ENCODE measurements at places on chromosomes 5 and 9.

GRCh38 chr5:152477536-152477935, 72.5 kb upstream of the NMUR2 start:
- no peak for DNase-seq

DNA sequence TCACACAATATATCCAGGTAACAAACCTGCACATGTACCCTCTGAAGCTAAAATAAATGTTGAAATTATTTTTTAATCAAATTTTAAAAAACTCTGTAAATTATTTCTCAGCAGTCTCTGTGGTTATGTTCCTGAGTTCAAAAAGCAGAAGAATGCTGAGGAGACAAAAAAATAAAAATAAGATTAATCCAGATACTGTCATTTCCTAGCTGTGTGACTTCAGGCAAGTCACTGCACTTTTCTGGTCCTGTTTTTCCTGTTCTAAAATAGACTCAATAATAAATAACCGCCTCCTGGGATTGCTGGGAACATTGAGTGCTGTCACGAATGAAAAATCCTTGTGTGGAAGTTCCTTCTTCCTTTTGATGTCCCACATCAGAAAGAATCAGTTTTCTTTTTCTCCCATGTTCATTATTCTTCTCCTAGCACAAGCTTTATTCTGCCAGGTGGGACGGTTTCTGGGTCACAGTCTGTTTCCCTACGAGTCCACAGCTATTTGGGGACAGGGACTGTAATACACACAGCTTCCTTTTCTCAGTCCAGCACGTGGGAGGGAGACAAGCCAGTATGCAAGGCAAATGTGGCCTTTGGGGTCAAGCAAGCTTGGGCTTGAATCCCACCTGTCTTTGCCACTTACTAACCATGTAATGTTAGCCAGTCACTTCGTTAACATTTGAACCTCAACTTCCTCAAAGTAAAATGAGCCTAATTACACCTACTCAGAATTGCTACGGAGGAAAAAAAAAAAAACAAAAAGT, 156.9 kb downstream of the TRIM32 start:
- no peak for DNase-seq

DNA sequence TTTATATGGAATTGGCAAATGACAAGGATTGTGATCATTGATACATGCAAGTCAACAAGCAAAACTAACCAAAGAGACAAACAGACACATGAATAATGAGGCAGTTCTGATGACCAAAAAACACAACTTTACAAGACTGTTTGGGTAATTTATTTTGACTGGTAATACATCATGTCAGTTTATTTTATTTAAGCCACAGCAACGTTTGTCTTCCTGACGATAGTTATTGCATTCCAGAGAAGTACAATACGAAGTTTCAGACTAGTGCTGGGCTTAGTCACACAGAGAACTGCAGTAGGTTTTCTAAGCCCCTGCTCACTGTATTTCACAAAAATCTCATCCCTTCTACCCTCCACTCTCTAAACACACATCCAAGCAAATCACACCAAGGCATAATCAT, 514.2 kb downstream of the RAB3C start:
- no peak for DNase-seq

DNA sequence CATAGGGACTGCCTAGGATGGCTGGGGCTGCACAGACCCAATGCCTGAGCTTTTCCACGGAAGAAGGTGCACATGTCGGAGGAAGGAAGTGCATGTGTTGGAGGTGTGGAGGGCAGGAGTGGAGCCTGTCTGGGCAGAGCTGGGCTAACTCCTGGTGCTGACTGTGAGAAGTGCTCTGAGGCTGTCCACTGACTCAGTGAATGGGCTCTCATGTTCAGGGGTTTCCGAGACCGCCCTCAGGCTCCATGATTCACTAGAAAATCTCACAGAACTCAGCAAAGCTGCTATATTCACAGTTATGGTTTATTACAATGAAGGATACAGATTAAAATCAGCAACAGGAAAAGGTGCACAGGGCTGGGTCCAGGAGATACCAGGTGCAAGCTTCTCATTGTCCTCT, 37.2 kb downstream of the NTNG2 start:
- no peak for DNase-seq

DNA sequence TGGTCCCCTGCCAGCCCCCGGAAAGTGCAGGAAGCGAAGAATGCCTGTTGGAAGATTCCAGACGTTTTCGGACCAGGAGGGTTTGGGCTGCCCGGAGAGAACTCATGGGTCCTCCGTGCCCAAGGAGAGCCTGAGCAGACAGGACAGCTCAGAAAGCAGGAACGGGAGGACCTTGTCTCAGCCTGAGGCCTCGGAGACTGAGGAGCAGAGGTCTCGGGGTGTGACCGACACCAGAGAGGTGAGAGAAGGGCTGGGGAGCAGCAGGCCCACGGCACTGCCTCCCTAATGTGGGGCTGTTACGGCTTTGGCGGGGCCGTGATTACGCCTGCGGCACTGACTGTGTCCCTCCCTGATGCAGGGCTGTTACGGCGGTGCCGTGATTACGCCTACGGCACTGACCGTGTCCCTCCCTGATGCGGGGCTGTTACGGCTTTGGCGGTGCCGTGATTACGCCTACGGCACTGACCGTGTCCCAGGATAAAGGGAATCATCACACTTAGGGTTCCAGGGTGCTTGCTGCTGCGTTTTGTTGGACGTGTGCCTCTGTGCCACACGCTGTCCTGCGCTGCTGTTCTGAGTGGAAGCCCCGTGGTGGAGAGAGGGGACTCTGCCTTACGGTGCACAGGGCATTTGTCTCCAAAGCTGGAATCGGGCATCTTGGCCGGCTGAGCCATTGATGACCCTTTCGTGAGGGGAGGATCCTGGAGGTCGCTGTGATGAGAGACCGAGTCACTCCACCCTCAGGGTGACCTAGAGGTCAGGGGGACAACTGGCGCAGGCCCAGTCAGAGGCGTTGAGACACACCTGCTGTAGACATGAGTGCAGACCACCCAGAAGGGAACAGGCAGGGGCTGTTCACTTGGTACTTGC, 25.7 kb downstream of the CEP72 start:
- no peak for DNase-seq
